ENCODE measurements at places on chromosomes 1 and 21. TPM values are rescaled to one million over a fixed set of nuclear protein-coding genes. Genes with fewer than 3 reads are reported as not detected.

- no peak overlapping the region for H3K4me3 ChIP-seq
- peaks cover 30% of the 10 kb centered on the region for H3K36me3 ChIP-seq
- H3K4me1 ChIP-seq = no peaks in the 10 kb centered on the region
- no peaks in the 10 kb centered on the region for H3K27me3 ChIP-seq
- DNase-seq = no peak
- no peak overlapping the region for H3K27ac ChIP-seq
Measured at GRCh38 chr1:167312871-167313270, 92.2 kb downstream of the POU2F1 start.

GRCh38 chr1:184255560-184255959, 131.3 kb upstream of the C1orf21 start:
- no peak overlapping the region for H3K4me3 ChIP-seq
- DNase-seq = no peak
- H3K27ac ChIP-seq = no peak overlapping the region
- H3K27me3 ChIP-seq = no peaks in the 10 kb centered on the region
- no peaks in the 10 kb centered on the region for H3K4me1 ChIP-seq

GRCh38 chr1:43366601-43367025, 1.2 kb downstream of the ELOVL1 start:
- no peak overlapping the region for H3K27ac ChIP-seq
- H3K4me1 ChIP-seq = no peaks in the 10 kb centered on the region
- no peaks in the 10 kb centered on the region for H3K27me3 ChIP-seq
- H3K4me3 ChIP-seq = peak overlapping the region; percentile 86
- no peak for DNase-seq
- H3K36me3 ChIP-seq = peaks cover 24% of the 10 kb centered on the region

- H3K27me3 ChIP-seq = no peaks in the 10 kb centered on the region
- DNase-seq = no peak
- H3K4me3 ChIP-seq = no peak overlapping the region
- H3K4me1 ChIP-seq = no peaks in the 10 kb centered on the region
- peaks cover 4% of the 10 kb centered on the region for H3K36me3 ChIP-seq
Measured at GRCh38 chr1:94675373-94675772, 133.8 kb upstream of the F3 start.

Gene RHD
- total RNA-seq = 1.6 TPM

GRCh38 chr1:91529856-91530255, 29.2 kb downstream of the CDC7 start:
- no peaks in the 10 kb centered on the region for H3K4me1 ChIP-seq
- no peak overlapping the region for H3K4me3 ChIP-seq
- no peak for DNase-seq

Gene SMIM11
- 0.66 TPM for total RNA-seq
